ENCODE measurements at places on chromosomes 2 and 18. TPM values are rescaled to one million over a fixed set of nuclear protein-coding genes. Genes with fewer than 3 reads are reported as not detected.

RND3 gene
- total RNA-seq = 15.3 TPM

DNAH6 gene
- 0.49 TPM for total RNA-seq

REEP1 gene
- total RNA-seq = 1.1 TPM

MEP1B gene
- not detected for total RNA-seq

ERMN gene
- 1.9 TPM for total RNA-seq

DYNAP gene
- total RNA-seq = not detected

C1QL2 gene
- total RNA-seq = not detected

FBXO15 gene
- total RNA-seq = 1.9 TPM

ADRA2B gene
- total RNA-seq = 0.66 TPM

TLX2 gene
- not detected for total RNA-seq

MYO7B gene
- total RNA-seq = not detected

KIAA2012 gene
- total RNA-seq = not detected

ELMOD3 gene
- total RNA-seq = 34.5 TPM

SLC35F5 gene
- total RNA-seq = 85.8 TPM

ABCB11 gene
- 12.1 TPM for total RNA-seq

ITGB6 gene
- not detected for total RNA-seq

NFATC1 gene
- 12.9 TPM for total RNA-seq

NEU4 gene
- total RNA-seq = not detected

KATNAL2 gene
- total RNA-seq = 17.2 TPM

CPLX4 gene
- not detected for total RNA-seq

IL18R1 gene
- 12.6 TPM for total RNA-seq

FER1L5 gene
- total RNA-seq = not detected

CXCR1 gene
- not detected for total RNA-seq

DNAJC10 gene
- total RNA-seq = 38.4 TPM

FIGN gene
- 3.7 TPM for total RNA-seq

NEUROD1 gene
- not detected for total RNA-seq

SIX2 gene
- 3.8 TPM for total RNA-seq

TDRD15 gene
- total RNA-seq = not detected

TIMM21 gene
- total RNA-seq = 29.7 TPM

CFAP210 gene
- not detected for total RNA-seq

ADGRF3 gene
- total RNA-seq = not detected

NCKAP5 gene
- 1.5 TPM for total RNA-seq

TMEM163 gene
- 3.2 TPM for total RNA-seq

SMYD1 gene
- not detected for total RNA-seq

SCG2 gene
- not detected for total RNA-seq

SPC25 gene
- not detected for total RNA-seq

DLGAP1 gene
- total RNA-seq = 1.1 TPM

AKAIN1 gene
- not detected for total RNA-seq

TUBA4B gene
- total RNA-seq = not detected

SPATA3 gene
- not detected for total RNA-seq

POU3F3 gene
- total RNA-seq = 0.66 TPM

CEP76 gene
- 5.1 TPM for total RNA-seq

GKN2 gene
- total RNA-seq = not detected

RAB11FIP5 gene
- total RNA-seq = 21.1 TPM

Data from subcutaneous adipose tissue (tissue), 4 donors.